GM23338 (cell line): ENCODE measurements at places on chromosomes 2 and 18. TPM values are rescaled to one million over a fixed set of nuclear protein-coding genes. Genes with fewer than 3 reads are reported as not detected.

DNA sequence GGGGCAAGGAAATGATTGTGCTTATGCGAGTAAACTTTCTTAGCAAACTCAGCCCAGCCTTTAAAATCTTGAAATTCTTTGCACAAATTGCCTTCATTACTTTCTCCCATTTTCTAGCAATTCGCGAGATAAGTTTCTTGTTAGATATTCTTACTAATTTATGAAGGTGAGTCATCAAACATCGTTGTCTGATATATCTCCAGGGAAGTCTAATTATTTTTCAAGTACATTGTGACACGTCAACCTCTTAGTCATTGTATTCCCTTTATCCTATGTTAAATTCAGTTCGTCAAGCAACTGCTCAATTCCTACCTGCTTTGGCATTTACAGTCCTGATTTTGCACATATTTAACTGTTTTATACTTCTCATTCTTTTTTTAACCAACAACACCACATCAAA, 854.5 kb upstream of the CRIM1 start:
- DNase-seq = no peak
- no peaks in the 10 kb centered on the region for H3K4me1 ChIP-seq
- no peak overlapping the region for H3K27ac ChIP-seq
- no peaks in the 10 kb centered on the region for H3K36me3 ChIP-seq
- no peak overlapping the region for H3K4me3 ChIP-seq
- no peaks in the 10 kb centered on the region for H3K27me3 ChIP-seq

DNA sequence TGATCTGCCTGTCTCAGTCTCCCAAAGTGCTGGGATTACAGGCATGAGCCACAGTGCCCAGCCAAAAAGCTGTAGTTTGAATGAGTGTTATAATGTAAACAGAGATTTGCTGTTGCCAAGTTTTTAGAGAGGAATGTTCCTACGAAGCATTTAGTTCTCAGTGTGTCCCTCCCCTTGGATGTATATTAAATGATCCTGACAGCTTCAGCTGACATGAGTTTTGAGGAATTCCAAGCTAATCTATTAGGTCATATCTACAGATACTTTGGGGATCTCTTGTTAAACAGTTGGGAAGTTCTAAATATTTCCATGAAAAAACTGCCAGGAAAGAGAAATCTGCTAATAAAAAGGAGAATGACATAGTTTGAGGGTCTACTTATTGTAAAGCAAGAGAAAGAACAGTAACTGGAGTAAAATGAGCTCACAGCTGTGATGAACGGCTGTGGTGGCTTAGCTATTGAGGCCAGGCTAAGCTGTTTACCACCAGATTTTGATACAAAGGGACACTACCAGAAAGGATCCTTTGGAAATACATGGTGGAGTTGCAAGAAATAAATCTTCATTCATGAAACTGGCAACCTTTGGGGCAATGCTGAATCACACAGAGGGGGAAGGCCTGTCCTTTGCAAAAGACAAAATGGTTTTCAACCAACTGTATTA, 2.6 kb upstream of the STON1 start:
- no peaks in the 10 kb centered on the region for H3K27me3 ChIP-seq
- H3K4me1 ChIP-seq = peaks cover 20% of the 10 kb centered on the region
- H3K36me3 ChIP-seq = no peaks in the 10 kb centered on the region
- no peak overlapping the region for H3K4me3 ChIP-seq
- H3K27ac ChIP-seq = no peak overlapping the region
- DNase-seq = no peak

GRCh38 chr2:54673501-54673998, 49.9 kb upstream of the EML6 start:
- H3K36me3 ChIP-seq = peaks cover 10% of the 10 kb centered on the region
- no peak overlapping the region for H3K4me3 ChIP-seq
- no peaks in the 10 kb centered on the region for H3K27me3 ChIP-seq
- DNase-seq = no peak
- H3K4me1 ChIP-seq = peaks cover 8% of the 10 kb centered on the region

The DNPEP gene
- 58.8 and 67.9 TPM in 2 replicates for total RNA-seq

DNA sequence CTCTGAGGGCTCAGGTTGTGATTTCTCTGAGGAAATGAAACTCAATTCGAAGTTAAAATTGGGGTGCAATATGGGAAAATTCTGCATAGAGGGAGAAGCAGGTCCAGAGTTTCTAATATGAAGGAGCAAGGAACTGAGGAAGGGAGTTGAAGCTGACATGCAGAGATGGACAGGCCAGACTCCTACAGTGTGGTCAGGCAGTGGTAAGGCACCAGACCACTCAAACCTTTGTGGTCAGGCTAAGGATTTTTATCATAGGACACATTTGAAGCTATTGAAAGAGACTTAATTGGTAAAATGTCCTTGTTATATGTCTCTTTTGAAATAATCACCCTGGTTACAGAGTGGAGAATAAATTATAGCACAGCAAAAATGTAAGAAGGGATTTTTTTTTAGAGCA, 1074.8 kb upstream of the CDH2 start:
- 0 out of 2 replicates have a peak, but pooled peaks cover 4% of the 10 kb centered on the region for H3K4me1 ChIP-seq
- no peaks in the 10 kb centered on the region for H3K36me3 ChIP-seq
- no peak overlapping the region for H3K4me3 ChIP-seq
- no peaks in the 10 kb centered on the region for H3K27me3 ChIP-seq
- H3K27ac ChIP-seq = no peak overlapping the region

GRCh38 chr18:41459656-41460055, 495.4 kb upstream of the PIK3C3 start:
- H3K27ac ChIP-seq = no peak overlapping the region
- peaks cover 22% of the 10 kb centered on the region; the same call in 1 of the 2 replicates for H3K4me1 ChIP-seq
- no peaks in the 10 kb centered on the region for H3K27me3 ChIP-seq
- H3K4me3 ChIP-seq = no peak overlapping the region
- no peak for DNase-seq

DNA sequence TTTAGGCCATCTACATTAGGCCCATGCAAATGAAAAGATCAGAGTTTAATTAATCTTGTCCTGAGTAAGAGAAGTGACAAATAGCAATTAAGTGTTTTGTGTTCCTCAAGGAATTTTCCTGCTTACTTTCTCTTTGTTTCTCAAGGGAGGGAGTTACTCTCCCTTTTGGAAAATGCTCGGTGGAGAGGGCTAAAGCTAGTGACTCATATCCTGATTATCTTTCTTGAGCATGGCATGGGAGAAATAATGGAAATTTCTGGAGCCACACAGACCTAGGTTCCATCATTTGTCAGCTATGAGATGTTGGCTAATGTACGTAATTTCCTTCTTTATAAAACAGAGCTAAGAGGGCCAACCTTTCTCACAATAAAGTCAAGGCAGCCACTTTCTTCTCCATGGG, 177.1 kb downstream of the ETAA1 start:
- no peak for DNase-seq
- H3K36me3 ChIP-seq = no peaks in the 10 kb centered on the region
- no peaks in the 10 kb centered on the region for H3K4me1 ChIP-seq
- H3K27me3 ChIP-seq = no peaks in the 10 kb centered on the region
- no peak overlapping the region for H3K4me3 ChIP-seq
- no peak overlapping the region for H3K27ac ChIP-seq

DNA sequence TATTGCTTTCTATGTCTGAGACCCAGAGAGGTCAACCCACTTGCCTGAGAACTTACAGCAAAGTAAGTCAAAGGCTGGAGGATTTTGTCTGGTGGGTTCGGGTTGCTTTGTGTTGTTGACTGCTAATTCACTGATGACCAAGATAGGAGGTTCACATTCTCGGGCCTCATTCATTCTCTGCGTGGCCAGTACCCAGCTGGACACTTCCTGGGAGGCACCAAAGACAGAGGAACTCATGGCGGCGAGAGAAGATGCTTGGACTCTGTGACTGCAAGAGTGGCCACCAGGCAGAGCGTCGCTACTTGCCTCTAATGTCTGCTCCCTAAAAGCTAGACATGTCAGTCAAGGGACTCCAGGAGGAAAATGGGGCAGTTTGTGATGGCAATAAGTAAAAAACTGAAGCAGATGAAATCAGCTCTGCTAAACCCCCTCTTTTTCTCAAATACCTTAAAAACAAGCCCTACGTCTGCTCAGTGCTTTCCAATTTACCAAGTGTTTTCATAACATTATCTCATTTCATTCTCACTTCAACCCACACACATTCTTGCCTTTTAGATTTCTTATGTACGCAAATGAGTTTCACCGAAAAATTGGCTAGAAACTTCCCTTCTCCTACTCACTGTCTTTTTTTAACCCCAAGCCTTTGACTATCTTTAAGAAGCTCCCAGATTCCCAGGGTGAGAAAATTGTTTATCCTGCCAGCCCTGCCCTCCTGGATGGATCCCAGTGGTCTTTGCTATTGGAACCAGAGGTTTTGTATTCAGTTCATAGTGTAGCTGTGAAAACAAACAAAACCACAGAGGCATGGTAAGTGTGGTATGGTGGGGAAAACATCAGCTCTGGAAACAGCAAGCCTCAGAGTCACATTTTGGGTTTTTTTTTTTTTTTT, 4.9 kb upstream of the LBH start:
- no peak for DNase-seq
- no peak overlapping the region for H3K4me3 ChIP-seq
- H3K27me3 ChIP-seq = peaks cover 21% of the 10 kb centered on the region

- H3K36me3 ChIP-seq = no peaks in the 10 kb centered on the region
- H3K4me1 ChIP-seq = no peaks in the 10 kb centered on the region
- no peak overlapping the region for H3K27ac ChIP-seq
- DNase-seq = no peak
Measured at GRCh38 chr2:40690036-40690435, 238.1 kb upstream of the SLC8A1 start.

The STARD6 gene
- total RNA-seq = not detected in 2 replicates

DNA sequence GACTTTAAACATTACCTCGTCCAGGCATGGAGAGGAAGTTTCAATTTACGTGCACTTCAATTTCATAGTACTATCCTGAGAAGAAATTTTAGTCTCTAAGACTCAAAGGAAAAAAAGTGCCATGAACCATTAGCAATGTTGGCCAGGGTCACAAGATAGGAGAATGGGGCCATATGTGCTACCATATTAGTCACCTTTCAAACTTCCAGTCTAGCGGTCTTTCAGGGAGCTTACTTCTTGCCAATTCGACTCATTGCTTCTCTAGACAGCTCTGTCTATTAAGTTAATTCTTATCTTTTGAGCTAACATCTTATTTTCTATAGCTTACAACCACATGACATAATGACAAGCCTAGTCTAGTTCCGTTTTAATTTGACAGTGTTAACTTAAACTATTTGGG, 129.1 kb downstream of the ANKRD44 start:
- DNase-seq = no peak
- H3K36me3 ChIP-seq = no peaks in the 10 kb centered on the region
- no peaks in the 10 kb centered on the region for H3K27me3 ChIP-seq
- H3K4me1 ChIP-seq = no peaks in the 10 kb centered on the region

DNA sequence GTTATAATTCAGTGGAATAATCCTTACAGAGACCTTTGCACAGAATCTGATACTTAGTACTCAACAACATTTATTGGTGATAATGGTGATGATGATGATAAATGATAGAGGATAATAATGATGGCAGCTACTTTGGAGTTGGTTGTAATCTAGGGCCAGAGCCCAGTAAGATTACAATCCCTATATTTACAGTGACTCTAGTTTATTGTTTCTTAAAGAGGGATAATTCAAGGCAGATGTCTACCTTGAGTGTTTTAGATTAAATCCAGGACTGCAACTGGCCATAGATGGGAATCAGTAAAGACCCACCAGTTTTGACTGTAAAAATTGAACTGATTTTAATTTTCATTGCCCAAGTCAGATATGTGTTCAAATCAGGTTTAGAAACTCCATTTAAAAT, 813.9 kb upstream of the CNTNAP5 start:
- no peak for DNase-seq
- H3K27me3 ChIP-seq = no peaks in the 10 kb centered on the region
- no peaks in the 10 kb centered on the region for H3K36me3 ChIP-seq

DNA sequence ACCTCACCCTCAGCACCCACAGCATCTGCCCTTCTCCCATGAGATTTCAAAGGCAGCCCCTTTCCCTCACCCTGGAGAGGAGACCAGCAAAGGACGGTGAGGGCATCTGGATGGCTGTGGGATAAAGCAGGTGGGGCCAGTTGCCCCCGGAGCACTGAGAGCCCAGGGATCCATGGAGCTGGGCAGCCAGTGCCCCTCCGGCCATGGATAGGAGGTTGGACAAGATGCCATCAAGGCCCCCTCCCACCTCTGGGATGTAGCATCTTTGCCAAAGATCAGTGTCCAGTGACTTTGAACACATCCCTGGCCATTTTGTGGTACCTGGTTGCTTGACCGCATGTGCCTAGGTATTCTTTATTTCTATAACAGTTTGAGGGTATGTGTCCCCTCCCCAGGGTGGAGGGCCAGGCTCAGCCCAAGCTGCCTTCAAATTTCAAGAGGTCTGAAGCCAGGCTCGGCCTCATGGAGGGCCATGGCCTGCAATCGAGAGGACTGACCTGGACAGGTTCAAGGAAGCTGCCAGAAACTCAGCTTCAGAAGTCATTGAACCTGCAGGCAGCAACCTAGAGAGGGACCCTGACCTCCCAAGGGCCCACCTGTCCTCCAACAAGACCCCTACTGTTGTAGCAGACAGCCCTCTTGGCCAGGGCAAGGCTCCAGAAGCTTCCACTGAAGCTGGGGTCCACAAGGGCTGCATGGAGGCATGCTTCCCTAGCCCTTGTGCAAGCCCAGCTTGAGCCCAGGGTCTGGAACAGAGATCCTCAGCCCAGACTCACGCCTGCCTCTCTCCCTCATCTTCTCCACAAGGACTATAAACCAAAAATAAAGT, 55.5 kb upstream of the BIN1 start:
- H3K27me3 ChIP-seq = no peaks in the 10 kb centered on the region
- H3K36me3 ChIP-seq = no peaks in the 10 kb centered on the region
- peaks cover 12% of the 10 kb centered on the region for H3K4me1 ChIP-seq
- H3K27ac ChIP-seq = no peak overlapping the region

The ALKAL2 gene
- 4.5 and 6.4 TPM in 2 replicates for total RNA-seq

DNA sequence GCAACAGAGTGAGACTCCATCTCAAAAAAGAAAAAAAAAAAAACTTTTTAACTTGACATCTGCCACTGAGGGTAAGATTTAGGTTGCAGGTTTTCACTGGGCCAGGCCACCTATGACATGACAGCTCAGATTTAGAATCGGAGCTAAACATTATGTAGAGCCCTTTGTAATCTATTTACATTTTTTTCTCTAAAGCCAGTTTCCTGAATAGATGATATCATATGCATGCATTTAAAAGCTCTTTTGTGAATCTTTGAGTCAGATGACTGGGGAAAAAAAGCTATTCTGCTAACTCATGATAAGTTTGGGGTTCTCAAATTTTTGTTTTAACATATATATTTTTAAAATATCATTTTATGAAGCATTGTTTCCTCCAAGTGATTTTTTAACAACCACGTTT, 21.3 kb downstream of the PRKAG3 start:
- DNase-seq = no peak
- peaks cover 13% of the 10 kb centered on the region; the same call in 1 of the 2 replicates for H3K4me1 ChIP-seq
- no peak overlapping the region for H3K27ac ChIP-seq
- no peak overlapping the region for H3K4me3 ChIP-seq
- H3K27me3 ChIP-seq = no peaks in the 10 kb centered on the region
- H3K36me3 ChIP-seq = no peaks in the 10 kb centered on the region

The SERTAD2 gene
- total RNA-seq = 6.2 and 6.6 TPM in 2 replicates

- no peak for DNase-seq
- H3K4me3 ChIP-seq = no peak overlapping the region
- H3K4me1 ChIP-seq = no peaks in the 10 kb centered on the region; the same call in 1 of the 2 replicates
Measured at GRCh38 chr2:104402825-104403224, 451.1 kb upstream of the POU3F3 start.

GRCh38 chr2:36663851-36664695, 32.4 kb upstream of the VIT start:
- no peak overlapping the region for H3K27ac ChIP-seq
- peaks cover 4% of the 10 kb centered on the region for H3K4me1 ChIP-seq
- H3K36me3 ChIP-seq = no peaks in the 10 kb centered on the region
- H3K4me3 ChIP-seq = peak overlapping the region; percentile 35; the same call in 1 of the 2 replicates

The SPAG16 gene
- total RNA-seq = 19.7 and 20.2 TPM in 2 replicates
